Activated naive CD4-positive, alpha-beta T cell treated with anti-CD3 and anti-CD28 coated beads, Interleukin-2, amount 50 U/mL, for 16 hours (primary cell): ENCODE measurements at places on chromosomes 11 and 22.
A peak's percentile ranks its signal among the peaks of the same experiment; 100 is the strongest.

DNA sequence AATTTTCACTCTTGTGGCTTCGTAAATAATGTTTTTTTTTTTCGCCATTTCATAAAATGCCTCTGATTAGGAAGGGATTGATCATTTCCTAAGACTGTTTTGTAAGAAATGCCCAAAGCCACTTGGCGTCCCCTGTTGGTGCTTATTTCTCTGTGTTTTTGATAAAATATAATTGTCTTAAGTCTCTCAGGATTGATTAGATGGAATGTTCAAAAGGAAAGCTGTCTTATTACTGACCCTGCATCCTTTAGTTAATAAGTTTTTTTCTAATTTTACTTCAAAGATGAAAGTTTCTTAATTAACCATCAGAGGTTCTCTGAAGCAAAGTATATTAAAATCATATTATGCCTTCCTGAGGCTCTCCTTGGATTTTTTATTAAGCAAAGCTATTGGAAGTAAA, 624.3 kb upstream of the TENM4 start:
- no peak for DNase-seq

DNA sequence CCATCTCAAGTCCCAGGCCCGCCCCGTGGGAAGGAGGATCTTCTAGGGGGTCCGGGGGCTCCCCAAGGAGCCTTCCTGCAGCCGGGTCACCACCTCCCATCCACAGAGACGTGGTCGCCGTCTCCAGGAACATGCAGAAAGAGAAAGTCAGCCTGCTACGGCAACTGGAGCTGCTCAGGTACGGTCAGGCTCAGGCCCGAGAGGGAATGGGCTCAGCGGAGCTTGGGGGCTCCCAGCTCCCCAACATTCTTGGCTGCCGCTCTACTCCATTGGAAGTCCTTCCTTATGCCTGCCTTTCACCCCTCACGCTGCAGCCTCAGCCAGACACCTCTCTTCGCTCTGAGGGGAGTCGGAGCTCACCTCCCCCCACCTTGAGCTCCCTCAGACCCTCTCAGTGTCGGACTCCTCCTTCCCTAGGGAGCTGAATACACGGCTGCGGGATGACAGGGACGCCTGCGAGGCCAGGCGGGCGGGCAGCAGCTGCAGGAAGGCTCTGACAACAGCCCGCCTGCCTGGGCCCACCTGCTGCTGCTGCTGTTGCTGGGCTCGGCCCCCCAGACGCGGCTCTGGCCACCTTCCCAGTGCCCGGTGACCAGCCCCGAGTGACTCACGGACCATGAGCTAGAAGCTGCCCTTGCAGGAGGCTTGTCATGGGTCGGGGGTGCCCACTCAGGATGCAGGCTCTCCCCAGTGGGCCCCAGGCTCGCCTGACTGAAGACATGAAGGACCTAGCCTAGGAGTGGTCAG, 1.5 kb upstream of the CD151 start:
- no peak for DNase-seq

DNA sequence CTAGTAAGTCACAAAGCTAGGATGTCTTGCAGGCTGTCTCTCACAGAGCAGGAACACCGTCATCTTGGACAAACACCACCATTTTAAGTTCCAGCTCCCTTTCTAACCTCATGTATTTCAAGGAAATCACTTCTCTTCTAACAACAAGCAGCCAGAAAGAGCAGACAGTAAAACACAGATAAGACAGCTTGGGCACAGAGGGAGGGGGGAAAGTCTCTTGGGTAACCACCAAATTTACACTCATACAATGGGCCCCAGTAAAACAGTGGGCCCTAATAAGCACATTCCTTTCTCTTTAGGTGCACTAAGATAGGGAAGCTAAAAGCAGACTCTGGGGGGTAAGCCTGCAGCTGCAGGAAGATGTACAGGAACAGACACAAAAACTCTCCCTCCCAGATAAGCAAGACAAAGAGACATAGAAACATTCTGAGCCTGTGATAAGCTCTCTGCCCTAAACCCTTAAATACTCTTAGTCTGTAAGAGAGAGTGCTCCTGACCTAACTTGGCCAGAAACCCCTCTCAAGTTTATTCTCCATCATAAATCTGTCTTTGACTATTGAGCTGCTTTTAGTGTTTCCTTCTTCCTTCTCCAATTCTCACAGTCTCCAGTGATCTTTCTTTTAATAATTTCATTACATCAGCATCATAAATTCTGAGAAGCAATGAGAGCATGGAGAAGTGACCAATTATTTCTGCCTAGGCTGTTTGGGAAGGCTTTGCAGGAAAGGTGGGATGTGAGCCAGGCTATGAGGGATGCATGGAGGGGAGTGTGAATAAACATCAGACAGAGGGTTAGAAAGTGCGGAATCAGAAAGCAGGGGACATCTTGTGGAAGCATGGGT, 7.4 kb downstream of the OR10D3 start:
- no peak for DNase-seq

DNA sequence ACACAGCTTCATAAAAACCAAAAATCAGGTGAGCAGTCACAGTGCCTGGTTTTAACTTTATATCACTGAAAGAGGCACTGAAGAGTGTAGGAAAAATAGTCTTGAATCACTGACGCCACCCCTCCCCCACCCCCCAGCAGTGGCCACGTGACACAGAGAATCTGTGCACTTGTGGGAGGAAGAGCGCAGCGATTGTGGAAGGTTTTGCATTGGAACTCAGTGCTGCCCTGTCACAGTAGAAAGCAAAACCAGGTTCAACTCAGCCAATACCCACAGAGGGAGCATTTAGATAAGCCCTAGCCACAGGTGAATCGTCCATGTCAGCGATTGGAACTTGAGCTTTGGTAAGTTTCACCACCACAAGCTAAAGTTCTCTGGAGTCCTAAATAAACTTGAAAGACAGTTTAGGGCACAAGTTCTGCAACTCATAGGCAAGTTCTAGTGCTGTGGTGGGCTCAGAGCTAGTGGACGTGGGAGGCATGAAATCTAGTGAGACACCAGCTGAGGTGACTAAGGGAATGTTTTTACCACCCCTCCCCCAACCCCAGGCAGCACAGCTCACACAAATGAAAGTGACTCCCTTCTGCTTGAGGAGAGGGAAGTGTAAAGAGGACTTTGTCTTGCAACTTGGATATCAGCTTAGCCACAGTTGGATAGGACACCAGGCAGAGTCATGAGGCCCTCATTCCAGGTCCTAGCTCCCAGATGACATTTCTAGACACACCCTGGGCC, 13.3 kb downstream of the OR52B2 start:
- DNase-seq: no peak

- DNase-seq: peak; percentile 48
Measured at GRCh38 chr11:65204646-65205601, 23.2 kb downstream of the CAPN1 start.

DNA sequence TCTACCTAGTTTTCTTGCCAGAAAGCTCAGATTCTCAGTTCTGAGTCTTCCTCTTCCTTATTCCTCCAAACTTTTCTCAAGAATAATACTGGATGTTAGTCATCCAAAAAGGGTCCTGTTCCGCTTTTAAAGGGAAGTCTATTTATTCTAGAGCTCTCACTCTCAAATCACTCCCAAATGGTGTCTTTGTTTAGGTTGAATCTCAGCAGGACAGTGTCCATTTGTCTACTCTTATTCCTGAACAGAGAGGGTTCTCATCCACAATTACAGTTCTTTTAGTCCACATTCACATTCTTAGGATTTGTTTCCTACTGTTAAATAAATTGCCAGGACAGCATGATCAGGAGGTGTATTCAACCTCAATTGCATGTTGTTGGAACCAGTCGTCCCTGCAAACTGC, 61.3 kb downstream of the MUC15 start:
- no peak for DNase-seq
